Activated B cell treated with CpG ODN at 0.5 μM for 24 hours (primary cell): ENCODE measurements at places on chromosomes 5 and 9. TPM values are rescaled to one million over a fixed set of nuclear protein-coding genes. Genes with fewer than 3 reads are reported as not detected.

GPSM1 gene
- 1.9 and 2.6 TPM in 2 replicates for total RNA-seq

GLRA1 gene
- total RNA-seq, result not detected in 2 replicates

DNA sequence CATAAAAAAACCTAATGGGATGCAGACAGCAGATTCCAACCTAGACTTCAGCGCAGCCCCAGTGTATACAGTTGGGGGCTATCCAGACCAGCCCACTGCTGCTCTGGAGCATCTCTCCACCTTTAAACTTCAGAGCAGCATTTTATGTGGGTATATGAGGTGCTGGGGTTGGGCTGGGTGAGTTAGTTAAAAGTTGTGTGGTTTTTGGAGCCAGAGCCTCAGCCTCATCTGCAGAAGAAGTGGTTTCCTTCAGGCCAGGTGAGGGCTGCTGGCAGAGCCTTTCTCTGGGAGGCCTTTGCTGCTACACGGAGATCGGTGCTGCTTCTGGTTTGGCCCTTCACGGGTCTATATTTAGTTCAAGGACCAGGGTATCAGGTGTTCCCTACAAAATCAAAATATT, 228.3 kb downstream of the PDZD2 start:
- DNase-seq, result no peak
- no peak overlapping the region for H3K27ac ChIP-seq
- H3K4me1 ChIP-seq, result no peaks in the 10 kb centered on the region

DNA sequence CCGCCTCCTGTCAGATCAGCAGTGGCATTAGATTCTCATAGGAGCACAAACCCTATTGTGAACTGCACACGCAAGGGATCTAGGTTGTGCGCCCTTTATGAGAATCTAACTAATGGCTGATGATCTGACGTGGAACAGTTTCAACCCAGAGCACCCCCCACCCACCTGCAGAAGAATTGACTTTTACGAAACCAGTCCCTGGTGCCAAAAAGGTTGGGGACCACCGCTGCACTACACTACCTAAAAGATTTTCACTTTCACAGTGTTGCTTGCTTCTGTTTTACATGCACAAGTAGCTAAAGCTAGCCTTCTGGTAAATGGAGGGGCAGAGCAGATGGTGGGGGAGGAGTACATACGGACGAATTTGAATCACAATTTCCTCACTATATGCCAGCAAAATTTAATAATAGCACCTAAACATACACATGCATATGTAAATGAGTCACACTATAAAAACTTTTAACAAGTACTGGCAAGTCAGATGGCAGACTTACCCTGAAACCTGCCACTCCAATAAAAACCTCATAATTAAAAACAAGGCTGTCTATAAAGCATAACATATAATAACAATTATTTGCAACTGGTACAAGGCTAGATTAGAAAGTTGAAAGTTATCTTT, 24.0 kb upstream of the CDKN2B start:
- H3K4me1 ChIP-seq, result peaks cover 7% of the 10 kb centered on the region
- no peak for DNase-seq
- H3K36me3 ChIP-seq, result no peaks in the 10 kb centered on the region
- H3K27ac ChIP-seq, result no peak overlapping the region

- no peaks in the 10 kb centered on the region for H3K4me1 ChIP-seq
- H3K4me3 ChIP-seq, result no peak overlapping the region
These were observed 19.8 kb downstream of the GLT6D1 start for GRCh38 chr9:135619599-135619886.

GRCh38 chr9:121750715-121751623, 99.5 kb downstream of the DAB2IP start:
- H3K4me1 ChIP-seq, result peaks cover 2% of the 10 kb centered on the region
- H3K36me3 ChIP-seq, result no peaks in the 10 kb centered on the region
- no peak overlapping the region for H3K27ac ChIP-seq
- no peak for DNase-seq

GRCh38 chr9:104280711-104281110, 186.6 kb downstream of the SMC2 start:
- no peaks in the 10 kb centered on the region for H3K36me3 ChIP-seq
- H3K27ac ChIP-seq, result no peak overlapping the region
- no peak for DNase-seq
- H3K4me1 ChIP-seq, result no peaks in the 10 kb centered on the region
